ENCODE measurements at places on chromosomes 4 and X. TPM values are rescaled to one million over a fixed set of nuclear protein-coding genes. Genes with fewer than 3 reads are reported as not detected.
A peak's percentile ranks its signal among the peaks of the same experiment; 100 is the strongest.

GRCh38 chr4:45661893-45662292 is 462.0 kb downstream of the GABRG1 start:
- DNase-seq: no peak
- H3K4me3 ChIP-seq: no peak overlapping the region
- no peaks in the 10 kb centered on the region for H3K36me3 ChIP-seq
- H3K27me3 ChIP-seq: no peaks in the 10 kb centered on the region

- no peaks in the 10 kb centered on the region for H3K27me3 ChIP-seq
- H3K4me1 ChIP-seq: peaks cover 66% of the 10 kb centered on the region
- peak overlapping the region; percentile 17 for H3K27ac ChIP-seq
- H3K36me3 ChIP-seq: peaks cover 88% of the 10 kb centered on the region
- H3K4me3 ChIP-seq: no peak overlapping the region
These were observed 107.0 kb downstream of the NFKB1 start for GRCh38 chr4:102608190-102608589.

GRCh38 chr4:77031544-77031943 is 44.2 kb downstream of the CCNI start:
- peak; percentile 75 for DNase-seq
- no peak overlapping the region for H3K4me3 ChIP-seq
- H3K27ac ChIP-seq: no peak overlapping the region
- H3K36me3 ChIP-seq: peaks cover 23% of the 10 kb centered on the region
- H3K4me1 ChIP-seq: peaks cover 37% of the 10 kb centered on the region

DNA sequence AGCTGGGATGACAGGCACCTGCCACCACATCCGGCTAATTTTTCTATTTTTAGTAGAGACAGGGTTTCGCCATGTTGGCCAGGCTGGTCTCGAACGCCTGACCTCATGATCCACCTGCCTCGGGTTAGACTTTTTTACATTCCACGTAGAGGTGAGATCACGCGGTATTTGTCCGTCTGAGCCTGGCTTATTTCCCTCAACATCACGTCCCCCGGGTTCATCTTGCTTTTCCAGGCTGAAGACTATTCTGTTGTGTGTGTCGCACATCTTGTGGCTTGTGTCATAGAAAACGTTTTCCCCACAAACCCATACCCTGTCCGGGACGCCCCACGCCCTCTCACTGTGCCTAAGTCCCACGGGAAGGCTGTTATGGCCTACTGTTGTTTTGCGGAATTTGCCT is 185.3 kb downstream of the CRLF2 start:
- H3K4me3 ChIP-seq: peak overlapping the region; percentile 72
- DNase-seq: no peak
- peak overlapping the region; percentile 78 for H3K27ac ChIP-seq
- no peaks in the 10 kb centered on the region for H3K27me3 ChIP-seq
- H3K4me1 ChIP-seq: peaks cover 12% of the 10 kb centered on the region

- no peaks in the 10 kb centered on the region for H3K4me1 ChIP-seq
- peaks cover 2% of the 10 kb centered on the region for H3K27me3 ChIP-seq
- no peaks in the 10 kb centered on the region for H3K36me3 ChIP-seq
- no peak for DNase-seq
- H3K27ac ChIP-seq: no peak overlapping the region
These were observed 85.8 kb upstream of the PRPS1 start for GRCh38 chrX:107542500-107542899.

GRCh38 chr4:121093261-121093660 is 20.9 kb upstream of the NDNF start:
- H3K27me3 ChIP-seq: peaks cover 8% of the 10 kb centered on the region
- no peak overlapping the region for H3K27ac ChIP-seq
- H3K4me3 ChIP-seq: no peak overlapping the region
- no peaks in the 10 kb centered on the region for H3K36me3 ChIP-seq

GRCh38 chr4:479972-480371 is 19.0 kb downstream of the ZNF721 start:
- H3K27me3 ChIP-seq: no peaks in the 10 kb centered on the region
- peaks cover 49% of the 10 kb centered on the region for H3K36me3 ChIP-seq
- DNase-seq: no peak
- peaks cover 12% of the 10 kb centered on the region for H3K4me1 ChIP-seq
- no peak overlapping the region for H3K27ac ChIP-seq

- peaks cover 17% of the 10 kb centered on the region for H3K4me1 ChIP-seq
- DNase-seq: no peak
- peaks cover 27% of the 10 kb centered on the region for H3K36me3 ChIP-seq
- no peak overlapping the region for H3K4me3 ChIP-seq
These were observed 33.6 kb downstream of the TMEM154 start for GRCh38 chr4:152646221-152646620.

GRCh38 chr4:127783026-127783769 is 1.1 kb downstream of the HSPA4L start:
- DNase-seq: no peak
- H3K27ac ChIP-seq: peak overlapping the region; percentile 91
- peaks cover 67% of the 10 kb centered on the region for H3K27me3 ChIP-seq
- H3K4me3 ChIP-seq: peak overlapping the region; percentile 94
- peaks cover 5% of the 10 kb centered on the region for H3K36me3 ChIP-seq

DNA sequence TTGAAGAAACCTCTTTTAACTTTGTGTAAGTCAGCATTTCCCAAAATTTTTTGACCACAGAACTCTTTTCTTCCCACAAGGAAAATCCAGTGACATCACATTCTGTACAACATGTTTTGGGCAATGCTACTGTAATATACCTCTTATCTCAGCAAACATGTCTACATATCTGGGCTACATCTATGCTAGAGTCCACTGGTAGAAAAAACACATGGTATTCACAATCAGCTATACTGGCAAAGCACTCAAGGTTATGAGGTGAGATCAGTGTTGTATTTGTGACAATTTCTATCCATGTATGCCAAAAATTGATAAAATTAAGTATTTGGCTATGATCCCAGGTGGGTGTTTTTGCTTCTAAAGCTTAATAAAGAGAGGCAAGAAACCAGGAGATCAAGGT is 98.0 kb downstream of the ATP11C start:
- DNase-seq: no peak
- no peak overlapping the region for H3K27ac ChIP-seq
- peaks cover 9% of the 10 kb centered on the region for H3K4me1 ChIP-seq
- no peaks in the 10 kb centered on the region for H3K27me3 ChIP-seq
- H3K4me3 ChIP-seq: no peak overlapping the region

The MXRA5 gene
- total RNA-seq: not detected

The NSDHL gene
- total RNA-seq: 22.3 TPM

The BCORL1 gene
- total RNA-seq: 9.2 TPM

The FSTL5 gene
- total RNA-seq: not detected

The PLP1 gene
- not detected for total RNA-seq
